AG08396 (cell line): ENCODE measurements at places on chromosomes 16 and 17.

GRCh38 chr16:78931678-78932077, 668.9 kb downstream of the MAF start:
- no peak for DNase-seq

GRCh38 chr16:24990803-24991202, 24.4 kb downstream of the ARHGAP17 start:
- DNase-seq = no peak

DNA sequence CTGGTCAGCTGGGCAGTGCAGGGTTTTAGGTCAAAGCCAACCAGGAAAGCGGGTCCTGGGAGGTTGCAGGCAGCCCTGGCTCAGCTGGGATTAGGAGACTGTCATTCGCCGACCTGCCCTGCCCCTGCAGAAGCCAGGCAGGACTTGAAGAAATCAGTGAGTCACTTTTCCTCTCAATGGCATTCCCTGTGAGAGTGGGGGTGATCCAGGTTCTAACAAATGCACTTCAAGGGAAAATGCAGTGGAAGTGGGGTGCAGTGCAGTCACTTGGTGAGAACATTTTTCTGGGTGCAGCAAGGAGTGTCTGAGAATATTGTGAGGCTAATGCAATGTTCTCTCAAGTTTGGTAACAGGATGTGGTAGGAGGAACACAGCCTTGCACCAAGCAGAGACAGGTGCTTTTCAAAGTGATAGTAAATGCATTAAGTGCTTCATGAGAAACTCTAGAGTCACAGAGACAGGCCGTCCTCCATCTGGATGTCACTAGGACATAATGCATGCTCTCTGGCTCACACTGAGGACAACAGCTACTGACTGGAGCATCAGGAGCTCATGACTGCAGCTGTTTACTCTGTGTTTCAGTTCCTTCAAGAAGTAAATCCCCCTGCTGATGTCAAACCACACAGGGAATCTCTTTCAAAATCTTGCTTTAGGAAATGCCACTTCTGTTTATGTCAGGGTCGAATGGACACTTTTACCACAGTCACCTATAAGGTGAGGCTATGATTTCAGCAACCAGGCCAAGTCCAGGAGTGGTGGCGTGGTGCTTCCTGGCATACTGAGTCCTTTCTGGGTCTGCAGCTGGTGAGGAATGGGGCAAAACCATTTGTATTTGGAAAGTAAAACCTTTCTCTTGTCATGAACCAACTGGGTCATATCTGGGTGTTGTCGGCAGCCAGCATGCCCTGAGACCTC, 16.7 kb downstream of the CDK5R1 start:
- DNase-seq = no peak

DNA sequence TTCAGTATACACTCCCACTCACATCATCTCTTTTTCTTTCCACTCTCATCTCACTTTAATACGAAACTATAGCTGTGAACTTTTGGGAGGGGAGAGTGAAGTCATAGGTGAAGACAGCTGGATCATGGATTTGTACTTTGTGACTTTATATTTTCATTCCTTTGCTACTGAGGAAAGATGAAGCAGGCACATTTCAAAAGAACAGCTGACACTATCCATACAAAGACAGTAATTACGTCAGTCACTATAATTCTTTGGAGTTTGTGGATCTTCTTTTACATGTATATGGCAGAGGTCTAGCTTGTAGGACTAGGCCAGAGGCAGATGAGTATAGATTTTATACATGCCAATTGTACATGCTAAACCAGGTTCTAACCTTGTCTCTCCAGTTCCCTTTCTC, 346.3 kb downstream of the BCAS3 start:
- no peak for DNase-seq

DNA sequence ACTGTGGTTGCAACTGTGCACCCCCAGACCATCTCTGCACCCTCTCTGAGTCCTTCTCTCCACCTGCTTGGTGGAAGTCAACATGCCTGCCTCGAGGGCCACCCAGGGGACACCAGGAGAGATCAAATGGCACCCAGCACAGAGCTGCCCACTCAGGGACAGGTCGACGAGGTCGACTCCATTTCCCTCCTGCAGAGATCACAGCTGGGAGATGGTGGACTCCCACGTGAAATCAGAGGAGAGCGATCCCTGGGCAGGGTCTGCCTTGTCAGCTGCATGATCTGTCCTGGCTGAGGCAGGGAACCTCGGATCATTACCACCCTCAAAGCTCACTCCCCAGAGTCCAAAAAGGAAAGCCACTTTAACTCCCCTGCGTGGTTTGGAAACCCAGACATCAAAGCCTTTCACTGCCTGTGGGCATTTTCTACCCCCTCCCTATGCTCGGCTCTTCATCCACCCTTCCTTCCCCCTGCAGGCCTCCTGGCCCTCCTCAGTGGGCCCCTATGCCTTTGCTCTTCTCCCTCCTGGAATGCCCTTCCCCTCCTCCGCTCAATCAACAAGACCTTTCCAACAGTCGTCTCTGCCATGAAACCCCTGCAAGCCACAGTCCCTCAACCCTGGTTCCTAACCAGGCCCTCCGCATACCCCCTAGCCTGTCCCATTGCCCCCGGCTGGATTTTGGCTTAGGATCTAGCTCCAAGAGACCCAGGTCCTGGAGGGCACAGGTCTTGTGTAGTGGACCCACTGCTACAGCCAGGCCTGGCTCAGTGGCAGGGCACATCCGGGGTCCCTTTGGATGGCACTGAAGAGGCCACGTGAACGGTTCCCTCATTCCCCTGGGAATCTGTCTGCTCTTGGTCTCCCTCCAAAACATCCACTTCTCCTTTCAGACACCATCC, 103.8 kb upstream of the RPL38 start:
- no peak for DNase-seq

- DNase-seq = no peak
Measured at GRCh38 chr17:57327176-57327970, 71.0 kb downstream of the MSI2 start.

DNA sequence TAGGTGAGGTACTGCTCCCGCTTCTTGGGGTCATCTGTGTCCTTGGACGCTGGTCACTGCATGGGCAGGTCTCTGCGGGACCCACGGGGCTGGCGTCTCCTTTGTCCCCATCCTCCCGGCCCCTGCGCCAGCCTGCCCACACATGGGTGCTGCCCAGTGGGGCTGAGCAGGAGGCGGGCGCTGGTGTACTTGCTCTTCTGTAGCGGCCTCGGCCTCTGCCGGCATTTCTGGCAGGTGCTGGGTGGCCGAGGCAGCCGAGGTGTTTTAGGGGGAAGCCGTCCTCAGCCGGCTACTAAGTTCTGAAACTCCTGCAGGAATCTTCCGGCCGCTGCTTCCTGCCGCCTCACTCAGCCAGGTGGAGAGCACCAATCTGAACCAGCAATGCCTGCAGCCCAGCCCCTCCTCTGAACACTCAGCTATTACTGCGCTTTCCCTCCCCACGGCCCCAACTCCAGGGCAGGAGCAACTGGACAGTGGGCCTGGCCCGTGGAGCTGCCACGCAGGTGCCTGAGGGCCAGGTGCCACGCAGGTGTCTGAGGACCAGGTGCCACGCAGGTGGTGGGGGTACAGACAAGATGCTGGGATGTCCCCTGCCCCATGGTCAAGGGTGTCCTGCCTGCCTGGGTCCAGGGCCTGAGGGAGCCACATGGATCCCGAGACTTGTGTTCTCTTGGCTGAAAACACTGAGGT, 10.0 kb downstream of the DECR2 start:
- no peak for DNase-seq

DNA sequence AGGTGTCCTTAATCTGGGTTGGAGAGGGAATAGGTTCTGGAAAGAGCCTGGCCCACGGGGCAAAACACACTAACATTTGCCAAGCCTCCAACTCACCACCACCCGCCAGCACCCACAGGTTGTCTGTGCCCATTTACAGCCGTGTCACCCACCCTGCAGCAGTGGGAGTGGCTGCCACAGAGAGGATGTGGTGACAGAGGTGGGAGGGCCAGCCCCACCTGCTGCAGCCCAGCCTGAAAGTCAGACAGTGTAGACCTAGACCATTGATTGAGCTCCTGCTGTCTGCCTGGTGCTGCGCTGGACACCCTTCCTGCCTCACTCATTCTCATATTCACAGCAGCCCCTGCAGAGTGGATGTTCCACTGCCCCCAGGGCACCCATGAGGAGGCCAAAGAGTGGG, 44.7 kb downstream of the IL21R start:
- DNase-seq = no peak

GRCh38 chr16:68902003-68902968, 59.0 kb downstream of the TANGO6 start:
- DNase-seq = peak; percentile 79

DNA sequence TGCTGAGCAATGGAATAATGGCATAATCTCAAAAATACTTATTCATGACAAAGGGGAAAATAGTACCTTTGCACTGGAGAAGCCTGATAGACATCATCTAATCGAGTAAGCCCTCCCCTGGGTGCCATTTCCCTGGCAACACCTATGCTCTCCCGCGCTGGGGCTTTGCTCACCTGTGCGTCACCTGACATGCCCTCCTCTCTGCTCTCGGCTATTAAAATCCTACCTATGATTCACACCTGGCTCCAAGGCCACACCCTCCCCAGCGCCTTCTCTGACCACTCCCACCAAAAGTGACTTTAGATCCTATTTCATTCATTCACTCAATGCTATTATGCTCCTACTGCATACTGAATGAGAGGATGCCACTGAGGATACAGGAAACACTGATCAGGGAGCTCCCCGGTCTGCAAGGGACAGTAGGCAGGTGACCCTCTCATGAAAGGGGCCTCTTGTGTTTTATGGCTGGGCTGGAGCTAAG, 83.9 kb downstream of the NT5M start:
- DNase-seq = no peak

DNA sequence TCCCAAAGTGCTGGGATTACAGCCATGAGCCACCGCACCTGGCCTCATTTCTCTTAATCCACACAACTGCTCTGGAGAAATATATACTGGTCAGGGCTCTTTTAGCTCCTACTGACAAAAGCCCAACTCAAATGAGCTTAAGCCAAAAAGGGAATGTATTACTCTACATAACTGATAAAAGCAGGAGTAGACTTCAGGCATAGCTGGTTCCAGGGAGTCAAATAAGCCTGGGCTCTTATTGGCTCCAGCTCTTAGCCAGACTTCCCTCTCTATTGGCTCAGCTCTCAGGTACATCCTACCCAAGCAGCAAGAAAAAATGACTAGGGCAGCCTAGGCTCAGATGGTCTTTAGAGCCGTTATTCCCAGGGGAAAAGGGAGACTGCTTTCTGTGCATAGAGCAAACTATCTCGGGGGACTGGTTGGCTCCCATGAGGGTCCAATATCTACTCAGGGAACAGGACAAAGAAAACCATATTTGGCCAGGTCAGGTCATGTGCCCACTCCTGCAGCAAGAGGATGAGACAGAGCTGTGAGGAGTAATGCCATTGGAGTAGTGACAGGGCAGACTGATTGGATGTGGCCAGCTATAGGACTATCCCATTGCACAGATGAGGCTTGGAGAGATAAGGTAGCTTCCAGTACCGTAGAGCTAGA, 21.2 kb downstream of the TBX2 start:
- no peak for DNase-seq

GRCh38 chr16:10312784-10313724, 72.8 kb upstream of the ATF7IP2 start:
- no peak for DNase-seq

DNA sequence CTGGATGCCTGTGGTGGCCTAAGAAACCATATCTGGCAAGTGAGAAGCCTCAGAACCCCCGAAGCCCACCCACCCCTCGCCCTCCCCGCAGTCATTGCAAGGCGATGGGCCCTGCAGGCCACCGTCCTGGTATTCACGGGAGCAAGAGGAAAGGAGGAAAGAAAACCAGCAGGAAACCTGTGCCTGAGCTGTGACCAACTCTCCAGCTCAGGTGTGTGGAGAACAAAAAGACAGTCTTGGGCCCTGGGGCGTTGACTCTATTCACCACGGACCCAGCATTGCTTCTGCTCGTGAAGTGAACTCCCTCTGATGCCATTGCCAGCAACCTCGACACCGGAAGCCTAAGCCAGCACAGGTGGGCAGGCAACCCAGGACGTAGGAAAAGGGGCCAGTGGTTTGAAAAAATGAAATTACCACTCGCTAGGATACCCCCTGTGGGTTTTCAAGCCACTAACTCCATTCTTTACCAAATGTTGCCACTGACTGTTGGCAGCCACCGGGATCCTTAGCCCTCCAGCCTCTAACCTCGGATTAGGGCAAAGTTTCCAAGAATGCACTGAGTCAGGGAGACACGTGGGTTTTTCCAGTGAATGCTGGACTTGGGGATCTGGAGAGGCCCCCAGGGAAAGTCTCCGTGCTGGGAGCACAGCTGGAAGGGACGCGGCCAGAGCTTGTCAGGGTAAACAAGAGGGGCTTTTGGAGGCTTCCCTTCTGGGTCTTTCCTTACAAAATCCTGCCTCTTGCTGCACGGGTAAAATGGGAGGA, 25.1 kb downstream of the FA2H start:
- no peak for DNase-seq

- DNase-seq = peak; percentile 85
Measured at GRCh38 chr16:50245417-50246298, 20.7 kb upstream of the ADCY7 start.

DNA sequence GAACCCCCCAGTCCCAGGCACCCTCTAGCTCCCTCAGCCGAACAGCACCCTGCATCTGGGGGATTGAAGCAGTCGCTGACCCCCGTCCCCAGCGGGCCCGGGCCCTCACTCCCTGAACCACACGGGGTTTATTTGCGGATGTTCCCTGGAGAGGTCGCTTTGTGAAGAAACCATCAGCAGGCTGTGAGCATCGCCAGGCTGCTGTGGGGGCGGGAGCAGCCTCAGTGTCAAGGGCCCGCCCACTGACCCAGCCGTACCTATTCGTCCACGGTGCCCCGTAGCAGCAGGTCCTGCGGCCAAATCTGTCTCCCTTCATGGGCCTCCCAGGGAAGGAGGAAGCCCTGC, 6.4 kb upstream of the RAB40C start:
- no peak for DNase-seq

GRCh38 chr17:64131606-64132270, 1.8 kb upstream of the ERN1 start:
- DNase-seq = no peak

- DNase-seq = no peak
Measured at GRCh38 chr17:67509390-67510287, 132.6 kb downstream of the PITPNC1 start.

- no peak for DNase-seq
Measured at GRCh38 chr16:50207652-50208051, 54.5 kb downstream of the TENT4B start.

DNA sequence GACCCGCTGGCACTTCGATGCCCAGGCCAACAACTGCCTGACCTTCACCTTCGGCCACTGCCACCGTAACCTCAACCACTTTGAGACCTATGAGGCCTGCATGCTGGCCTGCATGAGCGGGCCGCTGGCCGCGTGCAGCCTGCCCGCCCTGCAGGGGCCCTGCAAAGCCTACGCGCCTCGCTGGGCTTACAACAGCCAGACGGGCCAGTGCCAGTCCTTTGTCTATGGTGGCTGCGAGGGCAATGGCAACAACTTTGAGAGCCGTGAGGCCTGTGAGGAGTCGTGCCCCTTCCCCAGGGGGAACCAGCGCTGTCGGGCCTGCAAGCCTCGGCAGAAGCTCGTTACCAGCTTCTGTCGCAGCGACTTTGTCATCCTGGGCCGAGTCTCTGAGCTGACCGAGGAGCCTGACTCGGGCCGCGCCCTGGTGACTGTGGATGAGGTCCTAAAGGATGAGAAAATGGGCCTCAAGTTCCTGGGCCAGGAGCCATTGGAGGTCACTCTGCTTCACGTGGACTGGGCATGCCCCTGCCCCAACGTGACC, 5.0 kb downstream of the WFIKKN2 start:
- no peak for DNase-seq

- no peak for DNase-seq
Measured at GRCh38 chr16:16018705-16019104, 69.3 kb downstream of the ABCC1 start.
